ENCODE measurements at places on chromosomes 1 and 21. TPM values are rescaled to one million over a fixed set of nuclear protein-coding genes. Genes with fewer than 3 reads are reported as not detected.

- H3K4me3 ChIP-seq = no peak overlapping the region
- no peaks in the 10 kb centered on the region for H3K36me3 ChIP-seq
- DNase-seq = no peak
- H3K27me3 ChIP-seq = no peaks in the 10 kb centered on the region
- H3K27ac ChIP-seq = no peak overlapping the region
These were observed 71.4 kb downstream of the AXDND1 start for GRCh38 chr1:179437171-179437570.

GRCh38 chr1:229205854-229206253 is 65.1 kb upstream of the RAB4A start:
- no peaks in the 10 kb centered on the region for H3K36me3 ChIP-seq
- H3K4me3 ChIP-seq = no peak overlapping the region
- DNase-seq = no peak
- no peaks in the 10 kb centered on the region for H3K4me1 ChIP-seq
- no peak overlapping the region for H3K27ac ChIP-seq
- no peaks in the 10 kb centered on the region for H3K27me3 ChIP-seq

- H3K27ac ChIP-seq = no peak overlapping the region
- H3K36me3 ChIP-seq = no peaks in the 10 kb centered on the region
- no peak for DNase-seq
These were observed 37.4 kb downstream of the CC2D1B start for GRCh38 chr1:52328615-52329014.

GRCh38 chr1:215595231-215595630 is 28.1 kb downstream of the KCTD3 start:
- no peaks in the 10 kb centered on the region for H3K36me3 ChIP-seq
- no peak for DNase-seq
- H3K4me1 ChIP-seq = no peaks in the 10 kb centered on the region
- H3K27me3 ChIP-seq = no peaks in the 10 kb centered on the region

- no peak overlapping the region for H3K27ac ChIP-seq
- DNase-seq = peak; percentile 20
- no peaks in the 10 kb centered on the region for H3K36me3 ChIP-seq
- no peaks in the 10 kb centered on the region for H3K4me1 ChIP-seq
- H3K4me3 ChIP-seq = peak overlapping the region; percentile 38
These were observed 770 bp downstream of the NTNG1 start for GRCh38 chr1:107141491-107142126.

DNA sequence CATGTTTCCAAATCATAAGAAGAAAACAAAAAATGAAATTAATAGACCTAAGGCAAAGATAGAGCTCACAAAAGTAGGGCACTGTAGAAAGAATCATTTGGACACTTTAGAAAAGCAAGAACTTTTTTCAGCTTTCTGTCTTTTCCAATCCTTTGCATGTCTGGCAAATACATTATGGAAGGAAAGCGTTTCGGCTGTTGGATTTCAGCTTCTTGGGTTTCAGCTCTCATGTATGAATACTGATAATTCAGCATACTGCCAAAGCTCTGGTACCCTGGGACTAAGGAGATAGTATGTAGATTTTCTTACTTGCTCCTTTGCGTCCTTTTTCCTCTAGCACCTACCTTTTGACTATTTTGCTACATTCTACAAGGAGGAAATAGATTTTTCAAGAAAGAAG is 375.9 kb downstream of the BRINP3 start:
- H3K27me3 ChIP-seq = no peaks in the 10 kb centered on the region
- H3K36me3 ChIP-seq = no peaks in the 10 kb centered on the region
- no peak overlapping the region for H3K4me3 ChIP-seq
- no peak overlapping the region for H3K27ac ChIP-seq

Gene PTAFR
- total RNA-seq = 3.9 TPM

- H3K4me1 ChIP-seq = peaks cover 14% of the 10 kb centered on the region
- no peak overlapping the region for H3K4me3 ChIP-seq
- H3K27ac ChIP-seq = peak overlapping the region; percentile 83
- no peak for DNase-seq
- no peaks in the 10 kb centered on the region for H3K36me3 ChIP-seq
These were observed 12.2 kb downstream of the SMAP2 start for GRCh38 chr1:40385437-40386358.

Gene VWA5B1
- total RNA-seq = 0.29 TPM

DNA sequence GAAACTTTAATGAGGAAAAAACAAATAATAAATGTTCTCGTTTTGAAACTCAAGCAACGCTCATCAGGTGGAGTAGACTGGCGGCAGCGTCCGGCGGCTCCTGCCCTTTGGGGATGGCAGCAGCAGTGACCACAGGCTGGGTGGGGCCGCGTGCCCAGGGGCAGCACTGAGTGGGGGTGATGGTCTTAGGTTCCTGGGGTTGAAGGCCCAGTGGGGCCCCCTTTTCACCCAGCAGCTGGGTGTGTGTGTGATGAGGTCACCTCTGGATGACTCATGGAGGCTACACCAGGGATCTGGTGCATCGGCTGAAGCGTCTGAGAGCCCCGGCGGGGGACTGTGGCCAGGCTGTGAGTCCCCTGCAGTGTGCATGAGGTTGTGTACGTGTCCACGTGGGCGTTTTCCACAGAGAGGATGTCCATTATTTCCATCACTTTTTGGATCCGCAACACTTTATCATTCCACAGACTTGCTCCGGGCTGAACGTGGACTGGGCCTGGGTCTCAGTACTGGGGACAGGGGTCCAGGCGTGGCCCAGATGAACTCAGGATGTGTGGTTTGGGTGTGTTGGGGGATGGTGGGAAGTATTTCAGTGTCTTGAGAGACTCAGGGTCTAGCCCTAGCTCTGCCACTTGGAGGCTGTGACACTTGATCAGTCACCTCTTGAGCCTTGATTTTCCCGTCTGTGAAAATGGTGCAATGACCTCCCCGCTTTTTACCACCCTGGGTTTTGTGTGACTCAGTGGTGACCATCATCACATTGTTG is 25.6 kb downstream of the LDLRAP1 start:
- H3K36me3 ChIP-seq = no peaks in the 10 kb centered on the region
- H3K27me3 ChIP-seq = no peaks in the 10 kb centered on the region
- no peaks in the 10 kb centered on the region for H3K4me1 ChIP-seq
- no peak for DNase-seq
- no peak overlapping the region for H3K27ac ChIP-seq

Gene MARK1
- 1.8 TPM for total RNA-seq

Gene VANGL1
- total RNA-seq = 23.8 TPM

GRCh38 chr1:1462318-1462966 is 9.1 kb upstream of the ATAD3B start:
- H3K27ac ChIP-seq = no peak overlapping the region
- H3K27me3 ChIP-seq = no peaks in the 10 kb centered on the region
- no peak overlapping the region for H3K4me3 ChIP-seq
- no peaks in the 10 kb centered on the region for H3K36me3 ChIP-seq
- no peak for DNase-seq

Gene IFI16
- total RNA-seq = 36.0 TPM

Gene ADAM15
- total RNA-seq = 228 TPM
